ENCODE measurements at places on chromosomes 4 and X.

GRCh38 chr4:73224886-73225285 is 33.7 kb downstream of the ANKRD17 start:
- no peak for DNase-seq

- no peak for DNase-seq
These were observed 31.6 kb downstream of the DCUN1D4 start for GRCh38 chr4:51874551-51874950.

DNA sequence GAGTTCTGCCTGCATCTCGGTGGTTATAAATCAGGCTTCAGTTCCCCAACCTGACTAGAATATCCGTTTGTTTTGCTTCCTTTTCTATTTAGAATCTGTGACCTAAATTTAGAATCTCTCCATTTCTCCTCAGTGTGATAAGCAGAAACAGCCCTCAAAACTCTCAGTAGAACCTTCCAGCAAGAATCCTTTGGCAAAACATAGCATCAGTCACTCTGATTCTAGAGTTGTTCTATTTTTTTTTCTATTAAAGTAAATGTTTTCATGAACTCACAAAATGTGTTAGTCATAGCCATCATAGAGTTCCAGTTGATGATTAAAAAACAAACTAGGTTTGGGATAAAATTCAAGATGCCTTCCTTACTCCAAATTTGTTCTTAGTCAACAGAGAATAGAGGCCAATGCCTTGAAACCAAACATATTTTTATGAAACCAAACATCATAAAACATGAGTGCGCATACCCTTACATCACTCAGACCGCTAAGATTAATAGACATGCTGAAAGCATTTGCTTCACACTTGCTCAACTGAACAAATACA is 13.2 kb upstream of the C1QTNF7 start:
- DNase-seq, result no peak

DNA sequence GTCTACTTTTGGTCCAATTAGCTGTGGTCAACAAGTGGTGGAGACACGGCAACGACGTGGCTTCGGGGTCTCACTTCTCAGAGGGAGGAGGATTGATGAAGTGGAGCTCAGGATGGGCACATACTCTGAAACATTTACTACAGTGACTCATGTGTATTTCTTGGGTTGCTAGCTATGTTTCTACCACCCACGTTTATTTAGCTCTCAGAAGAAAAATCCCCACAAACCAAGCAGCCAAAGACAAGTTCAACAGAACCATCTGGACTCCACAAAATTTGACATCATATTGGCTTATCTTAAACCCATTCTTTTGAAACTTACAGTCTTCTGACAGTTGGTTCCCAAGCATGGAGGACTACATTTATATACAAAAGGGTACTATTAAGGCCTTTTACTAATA is 158.0 kb downstream of the CBLL2 start:
- no peak for DNase-seq

DNA sequence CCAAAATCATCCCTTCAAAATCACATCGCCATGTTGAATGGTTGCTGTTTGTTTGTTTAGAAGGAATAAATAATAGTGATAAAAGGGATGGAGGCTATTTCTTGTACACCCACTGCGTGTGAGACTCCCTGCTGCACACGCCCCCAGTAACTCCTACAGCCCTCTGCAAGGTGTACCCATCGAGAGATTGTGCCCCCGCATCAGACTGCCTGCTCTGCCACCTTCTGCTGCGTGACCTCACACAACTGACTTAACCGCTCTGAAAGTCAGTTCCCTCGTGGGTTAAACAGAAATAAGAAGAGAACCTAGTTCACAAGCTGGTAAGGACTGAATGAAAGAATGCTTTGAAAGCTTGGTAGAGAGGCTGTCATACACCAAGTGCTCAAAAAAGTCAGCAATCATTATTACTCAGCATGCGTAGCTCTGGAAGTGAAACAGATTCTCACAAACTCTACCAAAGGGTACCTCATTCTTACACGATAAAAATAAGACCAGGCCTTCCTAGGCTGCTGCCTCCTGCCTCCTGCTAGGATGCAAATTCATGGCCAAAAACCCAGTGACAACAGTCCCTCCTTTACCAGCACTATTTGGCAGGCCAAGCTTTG is 147.1 kb downstream of the CPEB2 start:
- DNase-seq, result no peak

DNA sequence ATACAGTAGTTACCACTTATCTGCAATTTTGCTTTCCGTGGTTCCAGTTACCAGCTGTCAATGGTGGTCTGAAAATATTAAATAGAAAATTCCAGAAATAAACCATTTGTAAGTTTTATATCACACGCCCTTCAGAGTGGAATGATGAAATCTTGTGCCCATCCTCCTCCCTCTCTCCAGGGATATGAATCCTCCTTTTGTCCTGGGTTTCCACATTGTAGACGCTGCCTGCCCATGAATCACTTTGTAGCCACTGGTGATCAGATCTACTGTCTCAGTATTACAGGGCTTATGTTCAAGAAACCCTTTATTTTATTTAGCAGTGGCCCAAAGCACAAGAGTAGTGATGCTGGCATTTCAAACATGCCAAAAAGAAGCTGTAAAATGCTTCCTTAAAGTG is 198.6 kb downstream of the KCNIP4 start:
- no peak for DNase-seq

GRCh38 chrX:22249371-22249770 is 23.3 kb upstream of the CBLL2 start:
- no peak for DNase-seq

GRCh38 chr4:87807402-87807801 is 8.0 kb downstream of the IBSP start:
- DNase-seq, result no peak

- DNase-seq, result no peak
These were observed 577.1 kb downstream of the ANKRD50 start for GRCh38 chr4:124135409-124135813.

Data from activated naive CD4-positive, alpha-beta T cell treated with anti-CD3 and anti-CD28 coated beads, Interleukin-2, amount 10 ng/mL, durations not matched to agents 7 days and 5 days (primary cell).